ENCODE measurements at places on chromosomes 11 and 22. TPM values are rescaled to one million over a fixed set of nuclear protein-coding genes. Genes with fewer than 3 reads are reported as not detected.
A peak's percentile ranks its signal among the peaks of the same experiment; 100 is the strongest.

DNA sequence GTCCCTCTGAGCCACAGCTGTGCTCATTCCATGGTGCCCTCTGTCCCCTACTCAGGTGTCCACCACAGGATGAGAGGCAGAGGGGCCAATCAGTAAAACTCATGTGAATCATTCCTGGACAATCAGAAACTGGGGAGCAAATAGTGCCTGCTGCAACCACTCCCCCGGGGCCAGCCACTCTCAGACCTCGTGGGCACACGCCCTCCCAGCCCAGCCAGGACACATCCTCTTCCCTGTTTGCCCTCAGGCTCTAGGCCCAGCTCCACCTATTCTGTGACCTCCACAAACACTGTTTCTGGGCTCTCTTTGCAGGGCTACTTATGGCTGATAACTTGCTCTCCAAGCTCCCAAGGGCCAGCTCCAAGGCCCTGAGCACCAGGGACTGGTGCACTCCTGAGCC lies 14.0 kb upstream of the KCTD14 start:
- no peak for DNase-seq

DNA sequence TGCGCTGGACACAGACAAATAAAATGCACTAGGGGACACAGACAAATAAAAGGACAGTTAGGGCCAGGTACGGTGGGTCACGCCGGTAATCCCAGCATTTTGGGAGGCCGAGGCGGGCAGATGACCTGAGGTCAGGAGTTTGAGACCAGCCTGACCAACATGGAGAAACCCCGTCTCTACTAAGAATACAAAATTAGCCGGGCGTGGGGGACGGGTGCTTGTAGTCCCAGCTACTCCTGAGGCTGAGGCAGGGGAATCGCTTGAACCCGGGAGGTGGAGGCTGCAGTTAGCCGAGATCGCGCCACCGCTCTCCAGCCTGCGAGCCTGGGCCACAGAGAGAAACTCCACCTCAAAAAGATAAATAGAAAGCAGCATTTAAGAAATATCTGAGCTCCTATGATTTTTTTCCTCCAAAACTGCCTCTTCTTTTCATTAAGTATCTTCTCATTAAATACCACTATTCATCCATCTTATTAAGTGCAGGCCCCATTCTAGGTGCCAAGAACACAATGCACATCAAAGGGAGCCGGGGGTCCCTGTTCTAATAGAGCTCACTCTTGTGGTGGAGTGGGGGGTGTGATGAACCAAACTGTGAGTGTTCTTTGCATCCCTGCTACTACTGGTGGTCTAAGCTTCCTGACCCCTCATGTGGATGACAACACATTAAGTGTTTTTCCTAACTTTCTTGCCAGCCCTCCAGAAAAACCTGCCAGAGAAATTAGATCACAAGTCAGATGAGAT lies 766 bp upstream of the ZNHIT2 start:
- DNase-seq = no peak

DNA sequence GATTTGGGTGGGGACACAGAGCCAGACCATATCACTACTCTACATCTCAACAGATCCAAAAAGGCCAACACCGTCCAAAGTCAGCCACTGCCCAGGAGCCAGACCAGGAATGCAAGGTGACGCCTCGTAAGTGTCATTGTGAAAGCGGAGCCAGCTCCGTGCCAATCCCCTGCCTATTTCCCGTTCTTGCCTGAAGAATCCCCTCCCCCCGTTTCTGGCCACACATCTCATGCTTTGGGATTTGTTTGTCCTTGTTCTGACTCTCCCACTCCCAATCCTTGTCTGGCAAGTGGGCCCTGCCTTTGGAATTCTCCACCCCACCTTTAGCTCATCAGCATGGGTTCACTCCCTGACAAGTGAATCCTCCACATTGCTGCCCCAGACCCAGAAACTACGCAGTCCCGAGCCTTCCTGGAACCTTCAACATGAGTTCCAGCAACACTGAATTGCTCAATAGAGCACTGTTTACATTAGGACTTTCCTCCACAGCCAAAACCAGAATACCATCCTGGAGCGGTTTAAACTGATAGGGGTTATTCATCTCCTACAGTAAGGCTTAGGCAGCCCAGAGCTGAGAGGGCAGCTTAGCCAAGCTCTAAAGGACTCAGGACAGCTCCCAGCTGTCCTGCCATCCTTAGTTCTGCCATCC lies 6.0 kb upstream of the SLC35C1 start:
- no peak for DNase-seq

DNA sequence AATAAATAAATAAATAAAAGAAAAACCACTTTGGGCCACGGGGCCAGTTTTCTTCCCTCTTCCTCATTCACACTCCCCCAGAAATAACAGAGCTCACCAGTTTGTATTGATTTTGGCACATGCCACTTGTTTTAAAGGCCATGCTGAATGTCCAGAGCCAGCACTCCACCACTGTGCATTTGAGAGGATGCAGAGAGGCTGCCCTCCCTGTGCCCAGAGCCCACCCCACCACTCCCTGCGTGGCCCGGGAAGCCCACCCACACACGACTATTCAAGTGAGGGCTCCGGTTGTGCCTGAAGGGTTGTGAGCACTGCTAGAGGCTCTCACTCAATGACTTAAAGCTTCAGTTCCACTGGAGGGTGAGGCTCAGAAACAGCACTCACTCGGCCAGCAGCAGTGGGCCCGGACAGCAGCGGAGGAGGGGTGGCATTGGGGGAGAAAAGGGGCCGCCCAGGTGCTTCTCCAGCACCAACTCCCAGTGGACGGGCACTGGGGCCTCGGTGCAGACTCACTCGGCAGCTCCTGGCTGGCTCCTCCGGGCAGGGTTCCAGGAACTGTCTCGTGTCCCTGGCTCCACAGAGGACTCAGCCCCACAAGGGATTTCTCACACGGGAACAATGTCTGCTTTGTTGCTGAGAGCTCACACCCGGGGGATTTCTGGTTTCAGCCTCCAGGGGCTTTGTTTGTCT lies 112.7 kb downstream of the SHANK2 start:
- peak; percentile 49 for DNase-seq

DNA sequence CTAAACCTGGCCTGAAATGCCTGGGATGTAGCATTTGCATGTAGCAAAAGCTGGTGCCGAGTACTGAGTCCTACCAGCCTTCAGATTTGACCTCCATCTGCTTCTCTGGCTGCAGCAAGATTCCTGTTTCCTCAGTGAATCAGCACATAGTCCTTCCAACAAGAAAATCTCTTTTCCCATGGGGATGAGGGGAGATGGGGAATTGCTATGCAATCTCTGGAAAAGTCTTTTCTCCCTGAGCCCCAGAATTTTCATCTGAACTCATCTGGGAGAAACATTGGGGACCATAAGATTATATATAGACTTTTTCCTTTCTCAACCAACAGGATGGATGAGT lies 32.0 kb upstream of the YWHAH start:
- DNase-seq = no peak

GRCh38 chr11:118705111-118705741 lies 25.8 kb upstream of the TREH start:
- no peak for DNase-seq

DNA sequence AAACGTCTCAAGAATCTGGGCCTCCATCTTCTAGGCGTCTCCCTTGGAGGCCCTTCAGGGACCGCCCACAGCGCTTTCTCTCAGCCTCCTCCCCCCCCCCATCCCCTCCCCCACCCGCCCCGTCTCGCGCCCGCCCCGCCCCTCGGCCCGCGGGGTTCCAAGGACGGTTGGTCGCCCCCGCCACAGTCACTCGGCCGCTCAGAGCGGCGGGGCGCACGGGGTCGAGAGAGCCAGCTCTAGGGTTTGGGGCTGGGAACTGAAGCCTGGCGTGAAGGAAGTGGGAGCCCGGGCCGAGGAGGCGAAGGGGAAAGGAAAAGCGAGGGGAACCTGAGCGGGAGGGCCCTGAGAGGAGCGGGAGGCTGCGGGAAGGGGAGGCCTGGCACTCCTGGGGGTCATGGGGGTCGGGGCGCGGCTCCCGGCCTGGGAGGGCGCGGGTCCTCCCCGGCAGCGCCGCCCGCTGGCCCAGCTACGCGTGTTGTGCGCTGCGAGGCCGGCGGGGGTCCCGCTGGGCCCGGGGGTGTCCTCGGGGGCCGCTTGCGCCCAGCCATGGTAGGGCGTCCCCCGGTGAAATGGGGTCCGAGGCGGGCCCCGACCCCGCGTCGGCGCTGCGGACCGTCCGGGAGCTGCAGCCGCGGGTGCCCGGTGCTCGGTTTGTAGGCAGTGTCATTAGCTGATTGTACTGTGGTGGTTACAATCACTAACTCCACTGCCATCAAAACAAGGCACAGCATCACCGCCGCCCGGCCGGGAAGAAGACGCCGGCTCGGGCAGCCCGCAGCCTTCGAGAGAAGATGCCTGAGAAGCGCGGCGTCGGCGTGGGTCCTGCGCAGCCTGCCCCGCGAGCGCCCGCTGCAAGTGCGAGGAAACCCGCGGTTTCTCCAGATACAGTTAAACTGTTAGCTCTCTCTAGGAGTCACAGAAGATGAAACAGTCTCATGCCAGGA lies at the start of gene BTG4:
TSS of gene BTG4 (minus strand) at position 91 of the 944 bp plus-strand sequence. CDS start 13,610 bp downstream, outside the sequence.
- DNase-seq = peak; percentile 75

Gene TRIM49D1
- not detected for total RNA-seq

Gene ACR
- total RNA-seq = 0.07 TPM

DNA sequence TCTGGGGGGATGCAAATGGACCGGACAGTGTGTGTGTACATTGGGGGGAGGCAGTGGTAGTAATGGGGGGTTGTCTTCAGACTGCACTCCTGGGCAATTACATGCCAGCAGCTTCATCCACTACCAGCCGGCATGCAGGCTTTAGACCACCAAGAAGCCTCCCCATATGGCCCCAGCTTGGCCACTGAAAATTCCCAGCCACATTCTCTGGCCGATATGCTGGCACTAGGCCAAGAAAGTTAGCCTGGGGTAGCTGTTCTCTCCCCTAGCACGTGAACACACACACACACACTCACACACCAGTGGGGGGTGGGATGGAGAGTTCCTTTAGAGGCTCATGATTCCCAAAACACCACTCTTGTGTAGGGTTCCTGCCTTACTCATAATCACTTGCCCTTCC lies 3.6 kb upstream of the ROBO3 start:
- no peak for DNase-seq

- no peak for DNase-seq
These were observed 23.3 kb upstream of the EIF3D start for GRCh38 chr22:36552289-36552688.

Gene ARHGAP8
- 24.8 TPM for total RNA-seq

Gene PKDREJ
- not detected for total RNA-seq

GRCh38 chr22:50739894-50740293 lies 1.9 kb downstream of the ACR start:
- no peak for DNase-seq

Gene TRIM49
- total RNA-seq = not detected

- peak; percentile 89 for DNase-seq
These were observed 2.1 kb downstream of the NECTIN1 start for GRCh38 chr11:119726585-119727522.

DNA sequence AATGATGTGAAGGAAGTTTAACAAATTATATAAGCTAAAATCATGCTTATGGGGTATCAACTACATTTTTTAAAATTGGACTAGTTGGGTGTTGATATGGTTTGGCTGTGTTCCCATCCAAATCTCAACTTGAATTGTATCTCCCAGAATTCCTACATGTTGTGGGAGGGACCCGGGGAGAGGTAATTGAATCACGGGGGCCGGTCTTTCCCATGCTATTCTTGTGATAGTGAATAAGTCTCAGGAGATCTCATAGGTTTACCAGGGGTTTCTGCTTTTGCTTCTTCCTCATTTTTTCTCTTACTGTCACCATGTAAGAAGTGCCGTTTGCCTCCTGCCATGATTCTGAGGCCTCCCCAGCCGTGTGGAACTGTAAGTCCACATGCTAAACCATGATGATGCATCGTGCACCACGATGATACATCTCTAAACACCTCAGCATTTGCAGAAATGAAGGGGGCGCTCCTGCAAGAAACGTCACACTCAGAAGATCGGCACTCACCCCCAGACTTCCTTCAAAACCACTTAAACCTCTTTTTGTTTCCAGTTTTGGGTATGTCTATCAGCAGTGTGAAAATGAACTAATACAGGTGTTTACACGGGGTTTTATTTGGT lies 340.0 kb downstream of the SHANK2 start:
- DNase-seq = no peak

GRCh38 chr11:30876663-30877396 lies 290.7 kb upstream of the MPPED2 start:
- DNase-seq = no peak

DNA sequence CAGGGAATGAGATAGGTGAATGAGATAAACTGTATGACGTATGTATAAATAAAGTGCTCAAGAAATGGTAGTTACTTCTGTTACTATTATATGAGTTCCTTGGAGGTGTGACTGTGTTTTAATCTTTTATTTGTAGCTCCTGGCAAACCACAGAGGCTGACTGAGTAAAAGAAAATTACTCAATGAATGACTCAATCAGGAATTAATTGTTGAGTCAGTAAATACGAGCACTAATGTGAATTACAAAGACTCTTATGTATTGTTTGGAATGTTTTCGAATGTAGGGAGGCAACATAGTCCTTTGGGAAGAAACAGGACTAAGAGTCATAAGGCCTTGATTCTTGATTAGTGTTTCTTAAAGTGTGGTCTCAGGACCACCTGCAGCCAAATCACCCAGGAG lies 51.1 kb upstream of the BLID start:
- DNase-seq = no peak

- peak; percentile 83 for DNase-seq
These were observed 16.5 kb downstream of the ZBTB16 start for GRCh38 chr11:114075891-114076441.

DNA sequence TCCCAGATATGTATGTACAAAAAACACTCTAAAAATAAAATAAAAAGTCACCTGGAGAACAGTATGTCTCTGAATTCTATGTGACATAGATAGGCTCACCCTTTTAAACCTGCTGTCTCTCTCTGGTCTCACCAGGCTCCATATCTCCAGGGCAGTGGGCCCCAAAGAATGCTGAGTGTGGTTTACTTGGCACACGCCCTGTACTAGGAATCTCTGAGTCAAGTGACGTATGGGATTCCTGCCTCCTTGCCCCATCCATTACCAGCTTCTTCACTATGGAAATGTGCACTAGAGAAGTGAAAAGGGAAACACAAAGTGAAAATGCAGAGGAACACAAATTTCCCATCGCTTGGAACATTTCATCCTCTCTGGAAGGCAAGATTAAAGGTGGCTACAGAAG lies 722.2 kb upstream of the TENM4 start:
- no peak for DNase-seq

Gene SLC15A3
- 2.7 TPM for total RNA-seq

GRCh38 chr22:40324468-40325305 lies 21.6 kb upstream of the ADSL start:
- DNase-seq = no peak

Gene ZNRF3
- 22.1 TPM for total RNA-seq

Gene RASD2
- 1.3 TPM for total RNA-seq

DNA sequence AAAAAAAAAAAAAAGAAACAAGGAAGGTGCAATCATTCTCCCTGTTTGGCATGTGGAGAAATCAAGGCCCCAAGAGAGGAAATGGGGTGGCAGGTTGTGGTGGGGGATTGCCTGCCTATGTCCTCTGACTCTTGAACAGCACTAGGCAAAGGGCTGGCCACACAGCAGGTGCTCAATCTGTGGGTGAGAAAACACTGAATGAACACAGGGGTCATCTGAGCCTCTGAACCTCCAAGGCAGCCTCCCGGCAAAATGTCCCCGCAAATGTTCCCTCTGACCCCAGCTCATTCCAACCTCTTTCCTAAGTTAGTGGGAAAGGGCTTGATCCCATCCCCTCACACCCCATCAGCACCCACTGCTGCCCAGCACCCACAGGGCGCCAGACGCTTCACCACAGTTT lies 4.6 kb downstream of the PLA2G6 start:
- no peak for DNase-seq

Gene CD81
- total RNA-seq = 165 TPM

All from H7 (cell line).